ENCODE measurements at places on chromosomes 12 and 14.

DNA sequence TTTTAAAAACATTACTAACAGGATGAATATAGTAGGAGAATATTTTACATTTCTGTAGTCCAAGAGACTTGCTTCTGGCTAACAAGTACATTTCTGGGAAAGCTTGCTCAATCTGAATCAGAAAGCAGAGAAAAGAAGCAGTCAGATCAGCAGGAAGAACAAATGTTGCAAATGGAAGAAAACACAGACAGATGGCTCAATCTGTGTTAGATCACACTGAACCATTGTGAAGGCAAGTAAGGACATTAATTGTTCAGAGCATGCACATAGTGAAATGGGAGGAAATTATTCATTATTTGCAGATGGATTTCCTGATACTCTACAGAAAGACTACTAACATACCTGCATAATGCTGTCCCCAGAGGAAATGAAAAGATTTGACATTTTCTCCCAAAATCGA lies 65.2 kb upstream of the CNOT2 start:
- no peak for DNase-seq

- DNase-seq, result peak; percentile 49
Measured at GRCh38 chr12:106149096-106149784, 10.5 kb upstream of the NUAK1 start.

DNA sequence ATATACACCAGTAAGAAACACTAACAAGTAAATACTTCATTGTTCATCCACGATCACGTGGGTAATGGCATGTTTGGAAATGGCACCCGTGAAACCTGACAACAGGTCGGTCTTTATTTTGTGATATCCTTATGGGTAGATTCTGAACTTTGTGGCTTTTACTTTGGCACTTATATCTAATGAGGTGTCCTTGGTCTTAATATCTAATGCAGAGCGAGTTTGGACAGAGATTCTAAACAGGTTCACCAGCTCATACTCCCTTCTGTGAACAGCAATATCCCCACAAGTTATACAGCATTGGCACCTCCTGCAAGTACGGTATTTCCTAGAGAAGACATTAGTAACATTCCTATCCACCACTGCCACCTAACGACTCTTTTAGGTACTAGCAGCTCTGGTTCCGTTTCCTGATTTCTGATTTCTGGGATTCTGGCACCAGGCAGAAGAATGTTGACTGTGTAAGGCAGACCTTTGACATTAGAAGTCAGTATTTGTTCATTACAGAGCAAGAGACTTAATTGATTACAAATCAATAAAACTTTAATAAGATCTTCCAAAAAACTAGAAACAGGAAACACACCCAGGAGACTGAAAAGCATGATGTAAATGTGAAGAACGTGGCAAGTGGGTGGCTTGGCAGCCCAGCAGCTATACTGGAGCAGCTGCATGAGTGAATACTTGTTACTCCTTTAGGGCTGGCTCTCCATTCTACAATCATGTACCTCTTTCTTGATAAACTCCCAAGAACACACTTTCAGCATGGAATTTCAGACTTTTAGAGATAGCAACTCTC lies 2.5 kb downstream of the ANG start:
- peak; percentile 72 for DNase-seq

DNA sequence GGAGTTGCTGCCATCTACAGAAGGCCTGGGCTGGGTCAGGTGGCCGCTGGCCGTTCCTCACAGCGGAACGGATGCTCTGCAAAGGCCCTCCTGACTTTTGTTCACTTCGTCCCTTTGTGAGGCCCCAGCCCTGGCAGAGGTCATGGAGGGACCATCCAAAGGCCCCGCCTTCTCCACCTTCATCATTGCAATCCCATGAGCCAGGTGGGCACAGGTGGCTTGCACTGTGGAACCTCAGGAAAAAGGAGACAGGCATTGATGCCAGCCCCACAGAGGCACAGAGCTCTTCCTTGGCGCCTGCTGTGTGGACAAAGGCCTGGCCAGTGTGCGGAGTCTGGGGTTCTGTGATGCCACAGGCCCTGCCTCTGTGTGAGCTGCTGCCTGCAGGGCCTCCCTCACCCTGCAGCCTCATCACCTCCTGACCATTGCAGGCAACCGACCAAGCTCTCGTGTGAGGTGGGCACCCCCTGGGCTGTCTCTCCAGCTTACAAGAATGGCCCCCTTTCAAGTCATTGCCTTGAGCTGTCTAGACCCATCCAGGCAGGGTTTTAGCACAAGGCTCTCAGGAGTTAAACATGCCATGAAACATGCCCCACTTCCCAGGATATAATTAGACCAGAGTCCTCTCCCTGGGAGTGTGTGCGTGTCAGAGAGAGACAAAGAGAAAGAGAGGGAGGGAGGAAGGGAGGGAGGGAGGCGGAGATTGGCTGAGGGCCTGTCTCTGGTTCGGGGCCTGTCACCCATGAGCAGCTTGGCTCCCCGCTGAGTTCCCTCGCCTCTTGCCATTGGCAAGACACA lies 19.3 kb downstream of the NFKBIA start:
- no peak for DNase-seq

DNA sequence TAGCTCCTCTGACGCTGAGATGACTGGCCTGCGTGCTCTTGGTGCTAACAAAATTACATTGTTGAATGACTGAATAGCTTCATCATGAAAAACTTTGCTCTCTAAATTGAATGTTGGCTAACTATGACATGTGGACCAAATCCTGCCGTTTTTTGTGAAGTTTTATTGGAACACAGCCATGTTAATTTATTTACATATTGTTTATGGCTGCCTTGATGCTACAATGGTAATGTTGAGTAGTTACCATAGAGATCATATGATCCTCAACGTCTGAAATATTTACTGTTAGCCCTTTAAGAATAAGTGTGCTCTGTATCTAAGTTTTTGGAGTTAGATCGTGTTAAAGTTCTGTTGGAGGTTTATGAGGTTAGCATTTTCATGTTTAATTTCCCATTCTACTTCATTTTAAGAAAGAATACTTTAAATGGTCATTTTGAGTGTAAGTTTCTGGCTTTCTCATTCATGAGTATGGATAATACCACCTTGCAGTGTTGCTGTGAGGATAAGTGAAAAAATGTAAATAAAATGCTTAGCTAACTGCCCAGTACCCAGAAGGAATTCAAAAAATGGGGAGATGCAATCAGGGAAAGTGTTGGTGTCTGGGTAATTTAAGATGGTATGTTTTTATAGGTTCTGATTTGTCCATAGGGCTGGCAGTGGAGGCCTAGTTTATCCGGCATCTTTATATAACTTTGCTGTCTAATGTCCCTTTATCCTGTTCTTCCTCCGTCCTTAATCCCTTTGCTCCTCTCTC lies 35.3 kb downstream of the NUBPL start:
- no peak for DNase-seq

DNA sequence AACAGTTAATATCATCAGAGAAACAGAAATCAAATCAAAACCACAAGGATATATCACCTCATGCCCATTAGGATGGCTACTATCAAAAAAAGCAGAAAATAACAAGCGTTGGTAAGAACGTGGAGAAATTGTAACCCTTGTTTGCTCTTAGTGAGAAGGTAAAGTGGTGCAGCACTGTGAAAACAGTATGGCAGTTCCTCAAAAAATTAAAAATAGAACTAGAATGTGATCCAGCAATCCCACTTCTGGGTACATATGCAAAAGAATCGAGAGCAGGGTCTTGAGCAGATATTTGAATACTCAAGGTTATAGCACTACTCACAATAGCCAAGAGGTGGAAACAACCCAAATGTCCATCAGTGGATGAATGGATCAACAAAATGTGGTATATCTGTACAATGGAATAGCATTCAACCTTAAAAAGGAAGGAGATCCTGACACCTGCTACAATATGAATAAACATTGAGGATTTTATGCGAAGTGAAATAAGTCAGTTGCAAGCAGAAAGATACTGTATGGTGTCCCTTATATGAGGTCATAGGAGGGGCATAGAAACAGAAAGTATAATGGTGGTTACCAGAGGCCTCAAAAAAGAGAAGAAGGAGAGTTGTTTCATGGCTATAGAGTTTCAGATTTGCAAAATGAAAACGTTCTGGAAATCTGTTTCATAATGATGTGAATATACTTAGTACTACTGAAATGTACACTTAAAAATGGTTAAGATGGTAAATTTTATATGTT lies 131.0 kb upstream of the EEA1 start:
- peak; percentile 88 for DNase-seq

- no peak for DNase-seq
Measured at GRCh38 chr14:101560534-101561113, 671 bp upstream of the DIO3 start.

DNA sequence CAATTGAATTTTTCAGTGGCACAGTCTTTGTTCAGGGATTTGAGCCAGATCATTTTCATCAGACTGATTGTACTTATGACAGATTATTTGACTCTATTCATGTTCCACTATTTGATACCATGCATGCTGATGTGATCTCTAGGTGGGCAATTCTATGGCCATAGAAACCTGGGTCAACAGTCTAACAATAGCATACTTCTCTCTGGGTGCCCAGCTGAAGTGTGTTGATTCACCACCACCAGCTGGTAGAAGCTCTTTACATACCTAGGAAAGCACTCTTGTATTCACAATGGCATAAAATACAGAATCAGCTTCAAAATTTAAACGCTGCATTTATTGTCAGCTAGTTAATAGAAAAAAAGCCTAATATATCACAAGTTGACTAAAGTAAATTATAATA lies 90.2 kb upstream of the TMTC2 start:
- no peak for DNase-seq

- DNase-seq, result no peak
Measured at GRCh38 chr12:56362130-56363059, at the start of gene APOF. Gene APOF (minus strand): TSS chr12:56362857. CDS start chr12:56362745, 112 bp downstream.

DNA sequence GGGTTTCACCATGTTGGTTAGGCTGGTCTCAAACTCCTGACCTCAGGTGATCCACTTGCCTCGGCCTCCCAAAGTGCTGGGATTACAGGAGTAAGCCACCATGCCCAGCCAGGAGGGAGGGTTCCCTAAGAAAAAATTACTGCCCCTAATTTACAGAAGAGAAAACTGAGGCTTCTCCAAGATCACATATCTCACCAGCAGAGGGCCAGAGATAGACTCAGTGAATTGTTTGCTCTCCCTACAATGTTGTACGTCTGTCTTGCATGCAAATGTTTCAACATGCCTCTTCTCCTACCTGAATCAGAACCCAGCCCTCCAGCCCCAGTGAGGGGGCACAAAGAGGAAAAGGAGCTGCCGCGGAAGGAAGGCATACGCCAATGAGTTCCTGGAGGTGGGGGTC lies 48.3 kb upstream of the TMEM263 start:
- DNase-seq, result no peak

DNA sequence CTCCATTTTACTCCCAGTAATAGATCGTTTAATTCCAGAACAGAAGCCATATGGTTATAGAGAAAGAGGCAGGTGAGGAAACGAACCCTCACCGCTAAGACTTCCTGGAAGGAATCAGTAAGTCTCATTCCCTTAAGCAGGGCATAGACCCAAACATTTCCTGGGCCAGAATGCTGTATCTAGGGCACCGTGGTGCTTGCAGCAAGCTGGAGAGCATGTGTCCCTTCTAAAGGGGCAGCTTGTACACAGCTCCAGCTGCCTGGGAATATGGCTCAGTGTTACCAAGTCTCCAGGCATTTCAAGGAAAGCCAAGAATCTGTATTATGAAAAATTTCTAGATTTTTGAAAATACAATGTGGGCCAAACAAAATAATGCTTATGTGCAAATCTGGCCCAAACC lies 73.4 kb downstream of the PPM1H start:
- no peak for DNase-seq

GRCh38 chr14:101412739-101413138 lies 148.6 kb upstream of the DIO3 start:
- DNase-seq, result no peak

DNA sequence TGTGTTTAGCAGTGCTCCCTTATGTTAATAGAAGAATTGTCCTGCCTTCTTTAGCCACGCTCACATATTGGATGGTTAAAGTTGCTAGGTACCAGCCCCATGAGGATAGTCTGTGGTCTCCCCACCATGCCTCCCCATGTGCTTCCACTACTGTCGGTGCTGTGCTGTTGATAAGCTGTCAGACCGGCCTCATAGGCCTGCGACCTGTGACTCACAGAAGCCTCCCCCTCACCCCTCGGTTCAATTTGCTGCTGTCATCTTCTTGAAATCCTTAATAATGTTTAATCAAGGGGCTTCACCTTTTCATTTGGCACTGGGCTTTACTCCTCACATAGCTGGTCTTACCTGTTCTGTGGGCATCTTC lies 227.2 kb downstream of the NPAS3 start:
- no peak for DNase-seq

GRCh38 chr12:1603269-1603993 lies 9.1 kb upstream of the FBXL14 start:
- peak; percentile 75 for DNase-seq

GRCh38 chr12:31002999-31003398 lies 70.7 kb upstream of the DDX11 start:
- DNase-seq, result peak; percentile 30

DNA sequence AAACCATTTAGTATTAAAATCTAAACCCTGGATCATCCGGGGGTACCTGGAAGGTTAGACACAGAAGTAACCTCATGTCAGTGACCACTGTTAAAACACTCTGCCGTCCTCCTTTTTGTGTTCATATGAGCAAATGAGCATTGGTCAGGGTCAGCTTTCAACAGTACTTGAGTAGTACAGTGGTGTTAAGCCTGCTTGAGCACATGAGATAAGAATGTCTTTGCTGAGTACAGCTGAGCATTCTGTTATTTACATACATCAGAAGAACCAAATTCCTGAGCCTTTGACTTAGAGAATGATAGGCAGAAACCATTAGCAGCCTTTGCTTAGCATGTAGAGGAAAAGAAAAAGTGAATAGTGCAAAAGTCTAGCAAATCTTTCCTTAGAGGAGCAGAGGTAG lies 38.6 kb upstream of the LRTM2 start:
- DNase-seq, result no peak

DNA sequence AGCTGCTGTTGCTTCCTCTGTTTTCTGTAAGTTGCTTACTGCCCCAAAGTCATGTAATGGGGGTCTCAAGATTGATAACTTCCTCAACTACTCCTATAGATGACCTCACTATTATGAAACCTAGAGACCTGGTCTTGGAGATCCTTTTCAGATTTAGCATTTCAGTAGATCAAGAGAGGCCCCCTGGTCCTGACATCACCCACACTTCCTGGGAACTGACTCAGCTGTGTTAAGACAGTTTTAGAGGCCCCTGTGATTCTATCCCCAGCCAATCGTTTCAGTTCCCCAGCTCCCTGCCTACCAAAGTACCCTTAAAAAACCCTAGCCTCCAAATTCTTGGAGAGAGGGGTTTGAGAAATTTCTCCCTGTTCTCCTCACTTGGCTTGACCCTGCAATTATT lies 9.2 kb upstream of the ARG2 start:
- no peak for DNase-seq

DNA sequence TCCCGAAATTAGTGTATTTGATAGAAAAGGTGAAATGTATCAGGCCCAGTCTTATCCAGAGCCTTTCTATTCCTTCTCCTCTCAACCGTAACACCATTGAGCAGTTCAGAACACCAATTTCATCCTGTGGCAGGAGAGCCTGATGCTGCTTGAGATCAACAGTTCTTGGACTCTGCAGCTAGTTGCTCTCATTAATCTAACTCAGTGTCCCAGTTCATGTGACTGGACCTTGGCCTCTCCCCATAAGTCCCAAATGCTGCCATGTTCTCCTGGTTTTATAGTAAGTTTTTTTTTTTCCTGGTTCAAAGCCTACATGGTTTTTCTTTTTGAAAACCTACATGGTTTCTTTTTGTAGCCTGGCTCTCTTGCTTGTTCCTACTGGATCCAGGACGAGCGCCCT lies 293.9 kb downstream of the ITPR2 start:
- no peak for DNase-seq
